ENCODE measurements at places on chromosomes 2 and 18.

DNA sequence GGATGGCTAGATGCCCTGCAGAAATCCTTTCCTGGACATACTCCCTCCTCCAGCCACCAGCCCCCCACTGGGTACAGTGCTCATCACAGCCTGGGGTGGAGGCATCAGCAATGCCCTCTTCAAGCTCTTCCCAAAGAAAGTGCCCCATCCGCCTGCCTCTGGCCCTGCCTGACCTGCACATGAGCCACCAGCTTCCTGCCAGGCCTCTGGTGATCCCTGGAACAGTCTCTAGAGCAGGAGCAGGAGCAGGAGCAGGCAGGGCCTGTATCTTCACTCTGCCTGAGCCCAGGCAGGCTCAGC, 54.1 kb upstream of the CAB39 start:
- DNase-seq, result no peak

DNA sequence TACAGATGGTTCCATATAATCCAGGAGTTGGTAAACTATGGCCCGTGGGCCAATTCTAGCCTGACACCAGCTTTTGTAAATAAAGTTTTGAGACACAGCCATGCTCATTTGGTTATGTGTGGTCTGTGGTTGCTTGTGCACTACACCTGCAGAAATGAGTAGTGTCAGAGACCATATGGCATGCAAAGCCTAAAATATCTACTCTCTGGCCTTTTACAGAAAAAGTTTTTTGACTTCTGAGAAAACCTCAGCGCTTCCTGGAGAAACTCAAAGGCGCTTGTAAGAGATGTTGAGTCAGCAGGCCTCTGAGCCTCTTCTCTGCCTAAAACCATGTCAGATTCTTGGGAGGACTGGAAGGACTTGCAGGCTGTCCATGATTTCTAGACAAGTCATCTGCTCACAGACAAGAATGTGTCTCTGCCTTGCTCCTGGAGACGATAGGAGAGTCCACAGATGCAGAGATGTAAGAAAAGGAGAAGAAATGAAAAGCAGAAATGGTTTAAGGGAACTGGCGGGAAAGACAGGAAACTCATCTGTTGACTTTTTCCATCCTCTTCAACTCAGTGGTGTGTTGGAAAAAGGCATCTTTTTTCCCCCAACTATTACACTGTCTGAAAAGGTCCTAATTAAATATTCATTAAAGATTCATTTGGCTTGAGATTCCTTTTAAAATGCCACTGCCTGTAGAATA, 5.2 kb downstream of the TTC39C start:
- peak; percentile 41 for DNase-seq

DNA sequence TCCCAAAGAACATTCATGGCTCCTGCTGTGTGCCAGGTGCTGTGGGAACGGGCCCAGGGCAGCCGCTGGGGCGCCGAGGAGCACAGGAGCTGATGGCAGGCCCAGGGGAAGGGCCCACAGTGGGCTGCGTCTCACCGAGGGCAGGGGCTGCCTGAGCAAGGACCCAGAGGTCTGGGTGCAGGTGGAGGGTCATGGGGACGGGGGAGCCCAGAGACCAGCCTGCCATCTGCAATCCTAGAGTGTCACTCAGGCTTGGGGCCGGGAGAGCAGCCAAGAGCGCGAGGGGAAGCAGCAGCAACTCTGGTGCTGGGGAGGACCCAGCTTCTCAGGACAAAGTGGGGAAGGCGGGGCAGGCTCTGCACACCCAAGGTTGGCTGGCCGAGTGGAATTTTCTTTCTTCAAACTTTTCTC, 207.4 kb downstream of the HDAC4 start:
- no peak for DNase-seq

DNA sequence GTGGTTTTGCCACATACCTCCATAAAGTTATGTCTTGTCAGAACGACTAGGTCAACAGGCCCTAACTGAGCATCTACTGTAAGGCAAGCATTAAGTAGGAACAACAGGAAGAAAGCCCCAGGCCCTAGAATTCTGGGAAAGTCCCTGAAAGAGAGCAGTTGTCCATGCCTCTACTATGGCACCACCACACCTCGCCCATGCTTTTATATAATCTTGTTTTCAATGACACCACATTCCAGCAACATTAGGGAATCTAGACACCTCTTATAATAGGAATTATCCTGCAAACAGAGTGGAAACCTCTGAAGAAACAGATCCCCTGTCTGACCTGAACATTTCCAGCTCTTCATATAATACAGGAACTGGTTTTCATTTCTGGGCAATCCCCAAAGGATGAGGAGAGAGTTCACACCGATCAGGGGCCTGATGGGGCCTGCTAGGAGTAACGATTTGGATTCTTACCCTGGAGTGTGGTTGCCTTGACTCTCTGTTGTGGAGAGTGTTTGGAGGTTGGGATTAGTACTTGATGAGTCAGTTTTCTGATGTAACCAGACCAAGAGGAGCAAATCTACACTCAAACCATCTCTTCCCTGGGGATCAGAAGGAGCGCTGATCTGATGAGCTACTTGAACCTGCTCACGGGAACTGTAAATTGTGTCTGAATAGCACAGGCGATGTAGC, 31.9 kb upstream of the CEP68 start:
- no peak for DNase-seq

- DNase-seq, result no peak
These were observed 84.4 kb downstream of the KCNS3 start for GRCh38 chr2:17962876-17963275.

- DNase-seq, result no peak
These were observed 51.9 kb downstream of the SLC14A2 start for GRCh38 chr18:45667056-45667736.

GRCh38 chr2:38120264-38120592, 44.3 kb upstream of the CYP1B1 start:
- DNase-seq, result no peak

- DNase-seq, result no peak
These were observed 142.7 kb downstream of the ATP9B start for GRCh38 chr18:79211844-79212243.

- no peak for DNase-seq
These were observed 3.4 kb downstream of the SERPINB2 start for GRCh38 chr18:63890950-63891304.

DNA sequence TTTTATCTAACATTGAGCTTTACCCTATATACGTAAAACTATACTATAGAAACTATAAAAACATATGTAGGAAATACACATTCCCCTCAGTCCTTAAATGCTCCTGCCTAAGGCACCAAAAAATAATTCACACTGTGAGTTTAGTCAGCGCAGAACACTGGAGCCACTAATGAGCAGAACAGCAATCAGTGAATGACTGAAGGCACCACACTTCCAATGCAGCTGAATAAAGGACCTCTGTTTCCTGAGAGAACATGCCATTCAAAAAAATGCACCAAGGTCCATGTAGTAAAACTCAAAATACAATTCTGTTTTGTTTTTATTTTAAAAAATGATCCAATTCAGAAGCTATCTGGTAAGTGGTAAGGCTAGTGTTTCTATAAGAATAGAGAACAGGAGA, 1280.6 kb upstream of the NRXN1 start:
- no peak for DNase-seq

- DNase-seq, result no peak
These were observed 87.7 kb upstream of the LYPD1 start for GRCh38 chr2:132757676-132758075.

DNA sequence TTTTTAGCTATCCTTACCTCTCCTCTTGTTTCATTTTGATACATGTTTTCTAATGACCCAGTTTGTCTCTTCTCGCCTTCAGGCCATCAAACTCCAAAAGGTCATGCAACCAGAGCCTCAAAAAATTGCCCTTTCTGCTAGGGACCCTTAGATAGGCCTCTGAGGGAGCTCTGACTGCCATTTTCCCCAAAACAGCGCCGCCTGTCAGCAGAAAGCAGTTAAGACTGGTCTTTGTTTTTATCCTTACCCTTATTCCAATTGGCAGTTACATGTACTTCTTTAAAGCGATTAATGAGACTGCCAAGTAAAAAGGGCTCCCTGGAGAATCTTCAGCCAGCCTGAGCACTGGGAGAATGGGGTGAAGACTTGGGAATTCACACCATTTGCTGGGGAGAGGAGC, 55.1 kb upstream of the RIT2 start:
- no peak for DNase-seq

- no peak for DNase-seq
These were observed 250.1 kb upstream of the DPP10 start for GRCh38 chr2:114192362-114192761.

GRCh38 chr2:199509403-199509802, 51.7 kb upstream of the SATB2 start:
- DNase-seq, result no peak

DNA sequence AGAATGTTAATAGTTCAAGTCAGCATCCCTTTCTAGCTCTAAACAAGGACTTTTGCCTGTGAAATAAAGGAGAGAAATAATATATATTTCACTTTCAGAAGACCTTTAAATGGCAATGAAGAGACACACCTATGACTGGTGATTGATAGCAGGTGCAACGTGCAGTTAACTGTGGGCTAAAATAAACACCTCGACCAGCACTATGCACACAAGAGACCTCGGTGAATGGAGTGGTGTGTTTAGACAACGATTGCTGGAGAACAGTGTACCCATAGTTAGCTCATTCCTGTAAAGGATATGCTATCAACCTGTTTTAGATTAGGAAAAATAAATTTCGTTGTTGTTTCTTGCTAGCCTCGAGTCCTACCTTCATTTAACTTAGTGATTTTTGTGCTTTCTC, 143.4 kb downstream of the NR4A2 start:
- DNase-seq, result no peak

DNA sequence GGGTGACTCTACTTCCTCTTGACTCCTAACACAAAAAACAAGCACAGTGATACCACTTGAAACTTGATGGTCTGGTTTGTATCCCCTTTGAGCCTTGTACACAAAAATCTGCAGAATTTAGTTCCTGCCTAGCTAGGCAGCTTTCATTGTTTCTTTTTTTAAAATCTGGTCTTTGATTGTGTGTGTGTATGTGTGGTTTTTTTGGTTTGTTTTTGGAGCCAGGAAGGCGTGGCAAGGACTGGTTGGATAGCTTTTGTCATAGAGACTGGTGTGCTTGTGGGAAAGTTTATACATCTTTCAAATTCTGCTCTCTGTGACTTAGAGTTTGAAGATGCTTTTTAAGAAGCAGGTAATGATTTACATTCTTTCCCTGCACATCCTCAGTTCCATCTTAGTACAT, 127.4 kb downstream of the TANC1 start:
- no peak for DNase-seq

GRCh38 chr2:167946441-167946841, 301.0 kb downstream of the STK39 start:
- no peak for DNase-seq

DNA sequence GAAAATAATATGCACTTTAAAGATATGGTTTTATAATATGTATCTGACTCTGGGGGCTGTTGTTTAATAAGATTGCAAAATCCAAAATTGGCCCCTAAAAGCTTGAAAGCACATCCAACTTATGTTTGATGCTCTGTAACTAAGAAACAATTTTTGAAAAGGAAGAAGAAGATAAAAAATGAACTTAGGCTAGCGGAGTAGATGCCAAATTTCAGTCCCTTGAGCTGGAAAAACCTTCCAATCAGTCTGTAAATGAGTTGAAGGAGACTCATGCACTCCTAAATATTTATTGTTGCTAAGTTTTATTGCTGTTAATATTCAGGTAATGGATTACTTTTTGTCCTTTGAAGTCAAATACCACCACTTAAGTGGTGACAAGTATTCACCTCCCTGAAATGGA, 465.0 kb downstream of the ZEB2 start:
- DNase-seq, result no peak

DNA sequence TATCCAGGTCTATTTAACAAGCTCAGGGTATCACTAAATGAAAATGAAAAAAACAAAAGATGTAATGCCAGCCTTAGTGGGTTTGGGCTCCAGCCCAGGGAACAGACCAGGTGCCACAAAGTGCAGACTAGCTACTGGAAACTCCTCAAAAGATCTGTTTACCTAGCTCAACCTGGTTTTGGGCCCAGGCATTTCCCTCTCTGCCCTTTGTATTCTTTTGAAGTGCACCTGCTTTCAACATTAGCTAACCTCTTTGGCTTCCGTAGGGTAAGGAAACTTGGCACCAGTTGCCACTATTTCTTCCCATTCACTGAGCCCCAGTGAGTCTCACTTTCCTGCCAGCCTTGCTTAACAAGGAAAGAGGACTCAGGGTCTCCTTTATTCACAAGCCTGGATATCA, 123.6 kb upstream of the CDCA7 start:
- no peak for DNase-seq

DNA sequence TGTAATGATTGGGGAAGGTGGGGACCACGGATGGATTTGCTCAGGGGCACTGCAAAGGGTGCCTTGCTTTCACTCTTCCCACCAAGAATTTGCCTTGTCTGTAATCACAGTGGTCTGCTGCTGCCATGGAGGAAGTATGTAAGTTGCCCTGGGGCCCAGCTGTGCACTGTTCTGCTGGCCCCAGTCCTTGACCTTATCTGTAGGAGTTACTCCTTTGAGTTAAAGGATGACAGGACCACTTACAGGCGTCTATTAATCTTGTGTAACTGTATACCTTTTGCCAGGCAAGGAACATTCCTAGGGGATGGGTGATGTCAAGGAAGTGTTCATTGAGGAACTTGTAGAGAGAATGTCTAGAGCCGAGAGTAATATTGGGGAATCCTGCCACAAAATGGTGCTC, 212.8 kb upstream of the LRRTM1 start:
- no peak for DNase-seq

DNA sequence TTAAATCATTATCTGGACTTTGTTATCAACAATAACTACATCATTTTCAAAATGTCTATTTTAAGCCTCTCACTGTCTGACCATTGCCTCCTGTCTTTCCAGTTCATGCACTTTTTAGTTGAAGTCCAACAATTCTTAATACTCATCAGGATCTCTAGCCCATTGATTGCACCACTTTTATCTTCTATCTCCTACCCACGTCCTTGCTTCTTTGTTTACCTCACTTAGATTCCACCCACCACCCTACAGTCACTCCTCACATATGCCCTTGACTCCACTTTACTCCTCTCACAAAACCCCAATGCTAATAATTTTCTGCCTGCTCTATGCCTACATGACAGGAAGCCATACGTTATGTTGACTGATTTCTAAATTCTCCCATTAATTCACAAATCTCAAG, 21.9 kb downstream of the TACR1 start:
- DNase-seq, result no peak

DNA sequence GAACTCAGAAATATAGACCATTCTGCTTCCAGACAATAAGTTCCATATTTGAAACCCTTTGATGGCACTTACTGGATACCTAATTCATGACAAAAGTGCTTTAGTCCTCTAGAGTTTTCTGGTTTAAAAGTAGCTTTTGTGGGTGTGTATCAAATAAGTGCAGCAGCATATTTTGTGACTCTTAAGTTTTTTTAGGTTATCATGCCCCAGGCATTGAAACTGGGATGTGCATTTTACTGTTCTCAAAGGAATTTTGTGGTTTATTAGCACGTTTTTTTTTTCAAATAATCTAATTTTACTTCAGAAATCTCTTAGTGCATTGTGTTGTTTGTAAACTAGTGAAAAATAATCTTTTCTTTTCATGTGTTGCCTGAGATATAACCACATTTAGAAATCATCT, 1.5 kb downstream of the XRCC5 start:
- no peak for DNase-seq
